ENCODE measurements at places on chromosomes 5 and 9. TPM values are rescaled to one million over a fixed set of nuclear protein-coding genes. Genes with fewer than 3 reads are reported as not detected.

GRCh38 chr9:110261632-110262031, 5.3 kb upstream of the TXN start:
- no peaks in the 10 kb centered on the region for H3K27me3 ChIP-seq
- H3K4me3 ChIP-seq = no peak overlapping the region
- no peak overlapping the region for H3K27ac ChIP-seq

GRCh38 chr9:94919376-94920098, 193.0 kb downstream of the AOPEP start:
- H3K4me3 ChIP-seq = no peak overlapping the region
- H3K36me3 ChIP-seq = no peaks in the 10 kb centered on the region
- DNase-seq = no peak
- H3K4me1 ChIP-seq = peaks cover 76% of the 10 kb centered on the region
- H3K27ac ChIP-seq = peak overlapping the region; percentile 98

DNA sequence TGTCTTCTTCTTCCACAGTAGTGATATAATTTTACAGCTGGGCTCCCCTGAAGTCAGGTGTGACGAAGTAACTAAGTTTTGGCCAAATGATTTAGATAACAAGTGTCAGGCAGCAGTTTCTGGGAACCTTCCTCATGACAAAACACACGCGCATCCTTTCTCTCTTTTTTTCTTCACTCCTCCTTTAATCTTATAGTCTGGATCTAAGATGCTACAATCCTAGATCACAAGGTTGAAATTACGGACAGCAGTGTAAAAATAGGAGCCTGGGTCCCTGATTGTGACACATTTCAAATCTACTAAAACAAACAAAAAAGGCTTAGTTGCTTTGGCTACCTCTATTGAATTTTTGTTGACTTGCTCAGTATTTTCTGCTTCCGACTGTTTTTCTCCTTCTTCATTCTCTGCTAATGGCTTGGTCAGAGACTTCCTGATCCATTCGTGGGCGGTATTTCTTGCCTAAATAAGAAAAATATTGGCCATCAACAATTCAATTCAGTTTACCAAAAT, 36.1 kb downstream of the FAM114A2 start:
- H3K27me3 ChIP-seq = no peaks in the 10 kb centered on the region
- DNase-seq = no peak
- H3K4me1 ChIP-seq = no peaks in the 10 kb centered on the region

- no peaks in the 10 kb centered on the region for H3K27me3 ChIP-seq
- no peaks in the 10 kb centered on the region for H3K4me1 ChIP-seq
- no peaks in the 10 kb centered on the region for H3K36me3 ChIP-seq
- no peak overlapping the region for H3K4me3 ChIP-seq
- no peak for DNase-seq
Observed at GRCh38 chr5:100275631-100276030, 259.5 kb upstream of the FAM174A start.

DNA sequence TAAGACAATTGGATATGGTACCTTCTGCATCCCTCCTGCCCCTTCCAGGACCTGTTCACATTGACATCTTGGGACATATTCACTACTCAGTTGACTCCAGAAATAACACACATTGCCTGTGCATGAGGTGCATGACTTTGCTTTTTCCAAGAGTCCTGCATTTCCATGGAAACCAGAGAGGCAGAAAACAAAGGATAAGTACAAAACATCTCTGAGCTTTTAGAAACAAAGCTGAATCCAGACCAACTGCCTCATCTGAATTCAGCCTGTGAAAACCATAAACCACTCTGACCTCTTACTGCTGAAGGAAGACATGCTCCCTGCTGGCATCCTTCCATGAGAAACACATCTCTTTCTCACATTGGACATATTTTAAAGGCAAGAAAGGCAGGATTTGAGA, 695.1 kb downstream of the TAF11L14 start:
- H3K4me3 ChIP-seq = no peak overlapping the region
- H3K27ac ChIP-seq = no peak overlapping the region
- H3K27me3 ChIP-seq = no peaks in the 10 kb centered on the region
- H3K4me1 ChIP-seq = no peaks in the 10 kb centered on the region
- H3K36me3 ChIP-seq = no peaks in the 10 kb centered on the region

DNA sequence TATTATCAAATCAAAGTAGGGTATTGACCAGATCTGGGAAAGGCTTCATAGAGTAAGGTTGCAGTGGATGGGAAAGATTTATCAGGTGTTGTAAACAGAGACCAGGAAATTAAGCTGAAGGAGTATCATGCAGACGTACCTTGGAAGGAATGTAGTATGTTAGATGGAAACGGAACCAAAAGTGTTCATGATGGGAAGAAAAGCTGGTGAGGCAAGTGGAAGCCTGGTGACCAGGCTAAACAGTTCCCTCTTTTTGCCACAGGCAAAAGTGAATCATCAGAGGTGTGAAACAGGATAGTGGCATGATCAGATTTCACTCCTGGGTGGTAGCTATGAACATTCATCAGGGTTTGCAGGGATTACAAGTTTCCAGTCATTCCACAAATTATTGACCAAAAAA, 780.1 kb upstream of the DMAC1 start:
- H3K27ac ChIP-seq = no peak overlapping the region
- H3K4me1 ChIP-seq = no peaks in the 10 kb centered on the region
- no peaks in the 10 kb centered on the region for H3K36me3 ChIP-seq
- DNase-seq = no peak

GRCh38 chr9:17578577-17578910, 322 bp upstream of the SH3GL2 start:
- H3K4me3 ChIP-seq = no peak overlapping the region
- H3K27ac ChIP-seq = no peak overlapping the region
- DNase-seq = no peak

- no peak overlapping the region for H3K27ac ChIP-seq
- no peak overlapping the region for H3K4me3 ChIP-seq
- no peaks in the 10 kb centered on the region for H3K36me3 ChIP-seq
- H3K27me3 ChIP-seq = no peaks in the 10 kb centered on the region
Observed at GRCh38 chr5:81825237-81825636, 74.3 kb upstream of the SSBP2 start.

- no peaks in the 10 kb centered on the region for H3K4me1 ChIP-seq
- H3K36me3 ChIP-seq = no peaks in the 10 kb centered on the region
- no peak overlapping the region for H3K27ac ChIP-seq
- no peak overlapping the region for H3K4me3 ChIP-seq
- no peak for DNase-seq
Observed at GRCh38 chr9:36866840-36867239, 167.2 kb downstream of the PAX5 start.

DNA sequence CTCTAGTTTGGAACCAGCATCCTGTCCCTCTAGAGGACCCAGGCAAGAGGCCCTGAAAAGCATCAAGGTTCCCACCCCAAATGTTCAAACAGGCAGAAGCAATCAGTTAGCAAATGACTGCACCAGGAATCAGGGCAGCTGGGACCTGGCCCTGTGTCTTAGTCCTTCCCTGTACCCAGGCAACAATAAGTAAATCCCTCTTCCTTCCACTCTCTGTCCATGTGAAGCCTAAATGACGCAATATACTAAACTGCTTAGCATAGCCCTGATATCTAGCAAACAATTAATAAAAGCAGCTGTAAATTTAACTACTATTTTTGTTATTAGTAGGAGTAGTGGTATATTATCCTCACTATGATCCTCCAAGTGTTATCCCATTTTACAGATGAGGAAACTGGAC, 13.2 kb upstream of the ADRA1B start:
- H3K4me3 ChIP-seq = no peak overlapping the region
- H3K27me3 ChIP-seq = no peaks in the 10 kb centered on the region
- H3K36me3 ChIP-seq = no peaks in the 10 kb centered on the region
- peak overlapping the region; percentile 59 for H3K27ac ChIP-seq

- no peaks in the 10 kb centered on the region for H3K4me1 ChIP-seq
- peaks cover 7% of the 10 kb centered on the region for H3K36me3 ChIP-seq
- no peak overlapping the region for H3K27ac ChIP-seq
- H3K4me3 ChIP-seq = no peak overlapping the region
- no peaks in the 10 kb centered on the region for H3K27me3 ChIP-seq
- no peak for DNase-seq
Observed at GRCh38 chr9:123072407-123072995, 39.0 kb downstream of the GPR21 start.

GRCh38 chr5:111743988-111744387, 13.0 kb downstream of the NREP start:
- H3K4me1 ChIP-seq = no peaks in the 10 kb centered on the region
- no peaks in the 10 kb centered on the region for H3K36me3 ChIP-seq
- H3K27me3 ChIP-seq = no peaks in the 10 kb centered on the region
- no peak for DNase-seq

DNA sequence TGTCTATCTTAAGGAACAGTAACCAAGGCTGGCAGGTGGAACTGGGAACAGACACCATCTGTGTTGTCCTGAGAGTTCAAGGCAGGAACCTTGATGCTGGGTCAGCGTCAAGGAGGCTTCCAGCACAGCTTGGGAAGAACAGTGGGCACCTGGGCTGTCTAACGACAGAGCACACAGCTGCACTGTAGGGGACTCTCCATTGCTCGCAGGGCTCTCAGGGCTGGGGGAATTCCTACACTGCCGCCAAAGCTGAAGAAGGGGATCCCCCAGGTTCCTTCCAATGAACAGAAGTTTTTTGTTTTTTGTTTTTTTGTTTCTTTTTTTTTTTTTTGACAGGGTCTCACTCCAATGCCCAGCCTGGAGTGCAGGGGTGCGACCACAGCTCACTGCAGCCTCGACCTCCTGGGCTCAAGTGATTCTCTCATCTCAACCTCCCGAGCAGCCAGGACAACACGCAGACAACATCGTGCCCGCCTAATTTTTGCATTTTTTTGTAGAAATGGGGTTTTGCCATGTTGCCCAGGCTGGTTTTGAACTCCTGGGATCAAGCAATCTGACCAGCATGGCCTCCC, 81.9 kb downstream of the PTPN3 start:
- H3K27me3 ChIP-seq = no peaks in the 10 kb centered on the region
- H3K27ac ChIP-seq = no peak overlapping the region
- no peaks in the 10 kb centered on the region for H3K4me1 ChIP-seq
- H3K36me3 ChIP-seq = 0 out of 2 replicates have a peak, but pooled peaks cover 2% of the 10 kb centered on the region

GRCh38 chr5:179343719-179344430, 1.4 kb downstream of the ADAMTS2 start:
- no peaks in the 10 kb centered on the region for H3K27me3 ChIP-seq
- H3K4me3 ChIP-seq = peak overlapping the region; percentile 15
- H3K36me3 ChIP-seq = no peaks in the 10 kb centered on the region
- no peak overlapping the region for H3K27ac ChIP-seq
- no peak for DNase-seq
- no peaks in the 10 kb centered on the region for H3K4me1 ChIP-seq

DNA sequence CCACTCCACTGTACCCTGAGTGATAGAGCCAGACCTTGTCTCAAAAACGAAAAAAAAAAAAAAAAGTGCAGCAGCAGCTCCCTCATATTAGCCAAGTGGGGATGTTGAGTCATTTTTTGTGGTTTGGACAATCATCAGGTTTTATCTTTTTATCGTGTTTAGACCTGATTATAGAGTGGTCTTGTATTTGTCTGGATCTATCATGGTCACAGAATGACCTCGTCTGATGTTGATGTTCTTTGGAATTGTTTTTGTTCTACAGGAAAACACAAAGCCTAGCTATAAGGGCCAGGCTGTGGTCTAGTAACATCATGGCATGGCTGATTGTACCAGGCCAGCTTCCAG, 1.6 kb upstream of the FBXW11 start:
- DNase-seq = no peak
- peaks cover 14% of the 10 kb centered on the region for H3K36me3 ChIP-seq
- no peaks in the 10 kb centered on the region for H3K27me3 ChIP-seq
- H3K4me3 ChIP-seq = peak overlapping the region; percentile 99
- peak overlapping the region; percentile 99 for H3K27ac ChIP-seq

GRCh38 chr5:34495178-34495577, 160.9 kb upstream of the RAI14 start:
- H3K4me3 ChIP-seq = no peak overlapping the region
- H3K27me3 ChIP-seq = no peaks in the 10 kb centered on the region
- H3K36me3 ChIP-seq = no peaks in the 10 kb centered on the region
- DNase-seq = no peak

- no peak for DNase-seq
- no peak overlapping the region for H3K27ac ChIP-seq
- no peaks in the 10 kb centered on the region for H3K4me1 ChIP-seq
- no peaks in the 10 kb centered on the region for H3K36me3 ChIP-seq
Observed at GRCh38 chr9:105114964-105115728, 129.3 kb upstream of the SLC44A1 start.

DNA sequence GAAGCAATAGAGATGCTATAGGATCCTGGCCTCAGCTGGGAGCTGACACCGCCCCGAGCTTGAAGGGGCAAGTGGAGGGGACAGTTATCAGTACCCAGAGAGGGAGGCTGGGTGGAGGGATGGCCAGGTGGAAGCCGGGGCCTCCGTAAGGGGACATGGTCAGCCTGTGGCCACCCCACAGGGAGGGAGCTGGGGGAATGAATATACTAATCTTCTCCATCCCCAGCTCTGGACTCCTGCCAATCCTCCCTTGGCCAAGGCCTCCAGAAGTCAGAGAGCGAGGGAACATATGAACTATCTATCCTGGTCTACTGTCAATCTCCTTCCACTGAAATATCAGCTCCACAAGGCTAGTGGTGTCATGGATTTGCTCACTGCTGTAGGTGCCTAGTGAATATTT, 109.3 kb downstream of the BOD1 start:
- no peak overlapping the region for H3K27ac ChIP-seq
- H3K4me1 ChIP-seq = no peaks in the 10 kb centered on the region
- no peaks in the 10 kb centered on the region for H3K27me3 ChIP-seq
- H3K4me3 ChIP-seq = no peak overlapping the region
- no peak for DNase-seq

DNA sequence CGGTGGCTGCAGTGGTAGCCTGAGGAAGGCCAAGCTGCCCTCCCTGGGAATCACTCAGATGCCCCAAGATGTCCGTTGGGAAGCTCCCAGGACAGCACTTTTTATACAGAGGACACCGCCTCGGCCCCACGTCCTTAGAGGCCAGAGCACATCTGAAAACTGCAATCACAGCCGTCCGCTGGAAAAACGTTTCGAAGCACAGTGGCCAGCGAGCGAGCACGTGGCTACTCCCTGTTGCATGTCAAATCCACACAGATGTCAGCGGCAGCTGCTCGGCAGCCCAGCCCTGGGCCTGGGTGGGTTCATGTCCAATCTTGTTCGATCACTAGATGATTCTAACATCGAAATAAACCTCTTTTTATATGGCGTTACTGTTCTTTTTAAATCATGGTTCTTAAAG, 8.9 kb downstream of the PPP1R26 start:
- H3K36me3 ChIP-seq = peaks cover 3% of the 10 kb centered on the region
- H3K27ac ChIP-seq = no peak overlapping the region
- H3K27me3 ChIP-seq = no peaks in the 10 kb centered on the region
- no peaks in the 10 kb centered on the region for H3K4me1 ChIP-seq

GRCh38 chr5:168786147-168786546, 207.0 kb upstream of the PANK3 start:
- DNase-seq = no peak
- no peak overlapping the region for H3K4me3 ChIP-seq
- no peaks in the 10 kb centered on the region for H3K4me1 ChIP-seq
- no peaks in the 10 kb centered on the region for H3K27me3 ChIP-seq
- H3K27ac ChIP-seq = no peak overlapping the region

Gene PCDHB7
- 1.3 TPM for total RNA-seq

Gene FCN2
- not detected for total RNA-seq

Gene PCDHGC4
- 0.57 TPM for total RNA-seq

Gene TOR4A
- total RNA-seq = 37.1 TPM

Gene OSMR
- total RNA-seq = 82.4 TPM

Gene PPP3R2
- not detected for total RNA-seq

Gene IFNA2
- not detected for total RNA-seq

Gene ERMP1
- total RNA-seq = 38.4 TPM

Gene PDE8B
- 0.62 TPM for total RNA-seq

Gene OGN
- total RNA-seq = 0.08 TPM

Gene SGTB
- 9.2 TPM for total RNA-seq

Gene TMC1
- 0.36 TPM for total RNA-seq

Gene CDKN2B-AS1
- not detected for total RNA-seq
